GOT3 (cell line): ENCODE measurements at places on chromosomes 3 and 15.

DNA sequence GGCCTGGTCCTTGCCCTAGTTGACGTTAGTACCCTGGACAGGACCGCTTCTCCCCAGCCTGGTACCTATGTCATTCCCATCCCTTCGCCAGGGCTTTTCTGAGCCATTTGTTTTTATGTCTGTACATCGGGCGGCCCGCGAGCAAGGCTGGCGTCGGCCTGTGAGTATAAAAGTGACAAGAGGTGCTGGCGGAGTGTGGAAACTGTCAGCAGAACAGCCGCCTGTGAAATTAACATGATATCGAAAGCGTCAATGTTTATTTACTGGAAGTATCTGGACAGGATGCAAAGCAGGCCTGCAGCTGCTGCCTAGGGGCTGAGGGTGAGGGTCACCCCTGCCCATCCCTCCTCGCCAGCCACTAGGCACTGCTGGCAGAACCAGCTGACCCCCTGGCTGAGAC is 33.4 kb downstream of the LINGO1 start:
- DNase-seq, result no peak

GRCh38 chr3:182309120-182309519 is 484.2 kb upstream of the ATP11B start:
- no peak for DNase-seq

DNA sequence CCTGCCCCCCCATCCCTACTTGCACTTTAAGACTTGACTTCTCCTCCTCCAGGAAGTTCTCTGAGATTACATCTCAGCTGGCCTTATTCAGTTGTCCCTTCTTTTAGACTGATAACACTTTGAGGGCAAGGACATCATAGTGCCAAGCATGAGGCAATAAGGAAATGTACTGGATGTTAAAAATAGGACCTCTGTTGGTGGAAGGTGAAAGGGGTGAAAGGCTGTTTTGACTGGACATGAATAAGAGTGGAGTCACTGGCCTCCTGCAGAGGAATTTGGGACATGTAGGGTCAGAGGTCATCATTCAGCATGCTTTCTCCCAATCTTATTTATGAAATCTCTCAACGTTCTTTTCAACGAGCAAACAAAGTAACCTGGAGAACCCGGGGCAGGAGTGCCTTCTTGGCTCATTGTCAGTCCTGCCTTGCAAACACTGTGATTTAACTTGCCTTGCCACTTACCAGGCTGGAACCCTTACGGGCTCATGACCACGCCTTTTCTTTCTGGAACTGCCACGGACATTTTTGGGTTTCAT is 38.6 kb downstream of the TRIM71 start:
- no peak for DNase-seq

DNA sequence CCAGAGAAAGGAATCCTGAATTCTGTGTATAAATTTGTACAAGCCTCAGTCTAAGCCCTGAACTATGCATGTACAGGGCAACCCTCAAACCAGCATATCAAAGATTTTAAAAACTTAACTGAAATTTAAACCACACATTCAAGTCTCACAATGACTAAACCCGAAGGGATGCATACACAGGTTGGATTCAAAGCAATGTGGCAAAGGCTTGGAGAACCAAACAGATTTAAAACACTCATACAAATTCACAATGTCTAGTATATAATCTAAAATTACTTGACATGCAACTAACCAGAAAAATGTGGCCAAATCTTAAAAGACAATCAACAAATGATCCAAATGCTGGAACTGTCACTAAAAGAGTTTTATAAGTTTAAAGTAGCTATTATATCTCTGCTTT is 36.4 kb downstream of the CEP152 start:
- no peak for DNase-seq

DNA sequence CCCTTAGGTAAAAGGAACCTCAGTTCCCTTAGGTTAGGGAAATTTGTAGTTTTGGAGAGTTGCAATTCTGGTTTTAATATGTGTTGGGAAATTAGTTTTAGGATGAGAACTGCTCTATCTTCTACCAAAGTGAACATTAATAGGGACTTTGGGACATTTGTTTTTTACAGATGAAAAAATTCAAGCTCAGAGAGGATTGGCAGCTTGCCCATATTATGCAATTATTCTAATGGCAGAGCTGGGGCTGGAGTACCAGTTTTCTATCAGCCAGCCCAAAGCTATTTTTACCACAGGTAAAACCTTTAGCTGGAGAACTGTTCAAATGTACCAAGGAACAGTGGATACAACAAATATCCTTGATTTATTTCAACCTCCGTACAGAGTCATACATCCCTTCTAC is 127.0 kb downstream of the CPNE4 start:
- DNase-seq, result no peak

GRCh38 chr3:178003756-178004155 is 532.5 kb upstream of the KCNMB2 start:
- no peak for DNase-seq

DNA sequence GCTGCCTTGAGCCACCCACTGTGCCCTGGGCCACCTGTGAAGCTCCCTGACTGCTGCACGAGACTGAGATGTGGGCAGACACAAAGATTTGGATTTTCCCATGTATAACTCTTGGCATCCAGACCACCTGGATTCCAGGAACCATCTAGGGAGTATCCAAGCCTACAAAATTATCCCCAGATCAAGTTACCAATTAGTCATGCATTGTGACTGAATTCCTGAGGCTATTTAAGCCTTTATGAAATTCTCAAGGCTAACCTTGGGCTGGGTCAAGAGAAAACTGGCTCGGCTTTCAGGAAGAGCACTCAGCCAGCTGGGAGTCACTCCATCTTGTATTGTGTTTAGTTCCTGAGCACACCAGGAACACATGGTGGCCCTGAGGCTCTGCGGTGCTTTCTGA is 13.3 kb upstream of the ATP13A5 start:
- DNase-seq, result no peak

DNA sequence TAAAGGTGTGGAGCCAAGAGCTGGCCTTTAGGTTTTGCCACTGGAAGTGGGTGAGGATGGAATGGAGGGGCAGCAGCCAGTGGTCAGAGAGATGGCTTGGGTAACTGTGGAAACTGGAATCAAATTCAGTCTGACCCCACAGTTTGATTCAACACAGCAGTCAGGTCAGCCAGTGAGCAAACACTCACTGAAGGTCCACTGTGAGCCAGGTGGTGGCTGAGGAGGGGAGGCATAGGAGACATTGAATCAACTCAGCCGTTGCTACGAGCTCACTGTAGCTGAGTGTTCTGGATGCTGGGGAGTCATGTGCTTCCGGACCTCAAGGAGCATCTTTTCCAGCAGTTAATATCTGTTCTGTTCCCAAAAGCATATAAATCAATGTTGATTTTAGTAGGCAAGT is 37.5 kb downstream of the LPP start:
- DNase-seq, result no peak

- DNase-seq, result no peak
Observed at GRCh38 chr3:38039101-38039898, at the start of gene DLEC1. Gene DLEC1 (plus strand): TSS chr3:38039208. CDS start chr3:38039226, 18 bp downstream.

DNA sequence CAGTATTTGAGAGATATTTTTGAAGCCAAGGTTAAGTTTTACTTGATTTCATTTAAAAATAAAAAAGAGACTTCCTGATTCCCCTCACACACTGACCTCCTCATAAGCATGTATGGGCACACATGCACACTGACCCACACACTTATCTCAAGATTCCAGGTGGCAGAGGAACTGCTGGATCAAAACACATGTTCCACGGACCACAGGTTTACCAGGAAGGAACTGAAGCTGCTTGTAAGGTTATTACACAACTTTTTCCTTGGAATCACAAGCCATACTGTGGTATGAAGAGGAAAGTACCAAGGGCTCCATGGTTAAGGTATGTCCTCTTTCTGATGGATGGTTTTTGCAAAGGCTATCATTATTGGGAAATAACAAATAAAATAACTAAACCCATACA is 7.5 kb downstream of the CLDN1 start:
- DNase-seq, result no peak

DNA sequence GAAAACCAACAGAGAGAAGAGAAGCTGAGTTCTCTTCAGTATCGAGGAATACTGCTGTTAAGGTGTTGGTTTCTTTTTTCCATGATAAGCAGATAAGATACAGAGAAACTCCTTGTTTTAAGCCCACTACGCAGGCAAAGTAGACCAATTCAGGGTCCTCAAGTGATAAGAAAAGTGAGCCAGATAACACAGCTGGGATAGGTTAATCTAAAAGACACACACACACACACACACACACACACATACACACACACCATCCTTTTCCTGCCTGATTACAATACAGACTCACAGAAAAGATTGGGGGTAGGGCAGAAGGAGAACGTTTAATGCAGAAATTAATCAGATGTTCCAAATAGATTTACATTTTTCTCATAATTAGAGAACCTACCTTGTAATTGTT is 6.5 kb upstream of the PHLDB2 start:
- DNase-seq, result no peak

- no peak for DNase-seq
Observed at GRCh38 chr3:149968216-149968615, 2.5 kb downstream of the PFN2 start.

DNA sequence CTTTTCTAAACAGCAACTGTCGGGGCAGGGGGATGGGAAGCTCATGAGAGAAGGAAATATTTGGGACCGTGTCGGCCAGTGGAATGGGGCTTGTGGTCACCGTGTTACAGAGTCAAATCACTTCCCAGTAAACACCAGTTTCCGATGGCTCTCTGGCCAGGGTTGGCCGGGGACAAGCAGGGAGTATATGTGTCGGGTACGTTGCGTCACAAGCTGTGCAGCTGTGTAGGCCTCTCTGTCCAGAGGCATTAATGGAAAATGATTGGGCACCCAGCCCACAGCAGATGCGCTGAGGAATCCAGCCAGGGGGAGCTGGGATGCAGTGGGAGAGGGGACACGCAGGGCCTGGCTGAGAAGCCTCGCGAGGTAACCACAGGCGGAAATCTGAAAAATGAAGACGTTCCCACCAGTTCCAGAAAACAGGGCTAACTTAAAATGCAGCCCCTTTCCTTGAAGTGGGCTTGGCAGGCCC is 15.8 kb upstream of the ALDH1A3 start:
- DNase-seq, result no peak

DNA sequence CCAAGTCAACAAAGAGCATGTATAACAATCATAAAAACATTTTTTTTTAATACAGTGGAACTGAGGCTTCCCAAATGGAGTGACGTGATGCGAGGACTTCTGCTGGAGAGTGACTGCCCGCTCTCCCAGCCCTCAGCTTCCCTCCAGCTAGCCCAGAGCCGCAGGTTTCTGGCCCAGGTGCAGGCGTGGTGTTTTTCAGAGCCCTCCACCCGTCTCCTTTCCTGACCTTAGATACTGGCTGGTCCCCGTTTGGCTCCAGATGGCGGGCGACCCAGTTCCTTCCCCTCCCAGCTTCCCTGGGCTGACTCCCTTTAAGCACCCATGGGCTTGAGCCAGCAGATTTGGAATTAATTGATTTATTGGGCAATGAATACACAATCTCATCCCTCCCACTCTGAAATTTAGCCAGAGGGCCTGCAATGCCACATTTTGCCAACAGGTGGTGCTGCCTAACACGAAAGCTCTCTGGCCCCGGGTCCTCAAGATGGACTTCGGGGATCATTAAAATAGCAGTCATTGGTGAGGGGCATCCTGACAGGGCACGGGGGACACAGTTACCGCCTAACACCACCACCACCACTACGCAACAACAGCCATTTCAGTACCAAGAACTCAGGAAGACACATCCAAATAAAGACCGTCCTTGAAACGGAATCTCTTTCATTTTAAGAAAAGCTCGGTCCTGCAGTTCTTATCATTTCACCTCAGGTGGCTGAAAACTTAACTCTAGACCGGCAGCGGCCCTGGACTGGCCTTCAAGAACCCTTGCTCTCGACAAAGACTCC is 47.5 kb upstream of the MUC4 start:
- peak; percentile 47 for DNase-seq

DNA sequence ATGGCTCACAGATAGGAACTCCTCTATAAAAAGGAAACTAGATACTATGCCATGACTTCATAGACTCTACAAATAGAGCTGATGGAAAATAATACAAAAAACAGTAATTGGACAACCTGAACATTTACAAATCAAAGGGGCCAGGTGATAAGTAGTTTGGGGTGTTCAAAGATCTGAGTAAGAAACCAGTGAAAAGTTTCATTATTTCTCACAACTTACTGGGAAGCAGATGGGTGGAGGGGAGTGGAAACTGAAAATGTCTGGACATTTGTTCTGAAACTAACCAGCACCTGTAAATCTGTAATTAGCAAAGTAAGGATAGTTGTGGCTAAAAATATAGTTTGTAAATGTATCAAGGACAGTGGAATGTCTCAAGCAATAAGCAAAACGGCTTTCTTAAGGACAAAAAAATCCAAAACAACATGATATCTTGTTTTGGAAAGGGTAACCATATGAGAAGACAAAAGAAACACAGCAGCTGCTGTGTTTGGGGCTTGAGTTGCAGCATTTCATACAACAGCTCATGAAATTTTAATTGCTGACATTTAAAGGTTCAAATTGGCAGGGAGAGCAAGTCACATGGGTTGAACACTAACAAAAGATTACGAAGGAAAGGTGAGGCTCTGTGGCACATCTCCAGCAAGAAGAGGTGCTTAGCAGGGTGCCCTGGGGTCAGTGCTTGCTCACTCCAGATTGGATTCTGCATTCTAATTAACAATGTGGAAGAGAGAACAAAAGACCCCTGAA is 26.8 kb upstream of the THBS1 start:
- DNase-seq, result no peak
